ENCODE measurements at places on chromosomes 1 and 21. TPM values are rescaled to one million over a fixed set of nuclear protein-coding genes. Genes with fewer than 3 reads are reported as not detected.

Gene VPS13D
- polyA plus RNA-seq: 3.6 TPM

GRCh38 chr1:67817319-67817718 is 15.9 kb downstream of the GNG12 start:
- H3K36me3 ChIP-seq: no peaks in the 10 kb centered on the region
- H3K27me3 ChIP-seq: no peaks in the 10 kb centered on the region
- H3K4me3 ChIP-seq: no peak overlapping the region
- no peak overlapping the region for H3K27ac ChIP-seq

GRCh38 chr1:108051631-108052377 is 86.8 kb upstream of the VAV3 start:
- peak overlapping the region; percentile 70 for H3K4me3 ChIP-seq
- no peak for DNase-seq
- H3K27ac ChIP-seq: peak overlapping the region; percentile 25
- no peaks in the 10 kb centered on the region for H3K27me3 ChIP-seq
- H3K4me1 ChIP-seq: peaks cover 83% of the 10 kb centered on the region
- H3K36me3 ChIP-seq: no peaks in the 10 kb centered on the region

- peak overlapping the region; percentile 97 for H3K27ac ChIP-seq
- no peaks in the 10 kb centered on the region for H3K36me3 ChIP-seq
- H3K4me3 ChIP-seq: no peak overlapping the region
- peaks cover 69% of the 10 kb centered on the region for H3K4me1 ChIP-seq
Observed at GRCh38 chr1:153567621-153568366, 2.1 kb upstream of the S100A2 start.

- H3K27me3 ChIP-seq: no peaks in the 10 kb centered on the region
- no peak for DNase-seq
- H3K36me3 ChIP-seq: no peaks in the 10 kb centered on the region
- H3K4me3 ChIP-seq: no peak overlapping the region
- peaks cover 18% of the 10 kb centered on the region for H3K4me1 ChIP-seq
Observed at GRCh38 chr1:207740207-207740606, 11.6 kb upstream of the CD46 start.

DNA sequence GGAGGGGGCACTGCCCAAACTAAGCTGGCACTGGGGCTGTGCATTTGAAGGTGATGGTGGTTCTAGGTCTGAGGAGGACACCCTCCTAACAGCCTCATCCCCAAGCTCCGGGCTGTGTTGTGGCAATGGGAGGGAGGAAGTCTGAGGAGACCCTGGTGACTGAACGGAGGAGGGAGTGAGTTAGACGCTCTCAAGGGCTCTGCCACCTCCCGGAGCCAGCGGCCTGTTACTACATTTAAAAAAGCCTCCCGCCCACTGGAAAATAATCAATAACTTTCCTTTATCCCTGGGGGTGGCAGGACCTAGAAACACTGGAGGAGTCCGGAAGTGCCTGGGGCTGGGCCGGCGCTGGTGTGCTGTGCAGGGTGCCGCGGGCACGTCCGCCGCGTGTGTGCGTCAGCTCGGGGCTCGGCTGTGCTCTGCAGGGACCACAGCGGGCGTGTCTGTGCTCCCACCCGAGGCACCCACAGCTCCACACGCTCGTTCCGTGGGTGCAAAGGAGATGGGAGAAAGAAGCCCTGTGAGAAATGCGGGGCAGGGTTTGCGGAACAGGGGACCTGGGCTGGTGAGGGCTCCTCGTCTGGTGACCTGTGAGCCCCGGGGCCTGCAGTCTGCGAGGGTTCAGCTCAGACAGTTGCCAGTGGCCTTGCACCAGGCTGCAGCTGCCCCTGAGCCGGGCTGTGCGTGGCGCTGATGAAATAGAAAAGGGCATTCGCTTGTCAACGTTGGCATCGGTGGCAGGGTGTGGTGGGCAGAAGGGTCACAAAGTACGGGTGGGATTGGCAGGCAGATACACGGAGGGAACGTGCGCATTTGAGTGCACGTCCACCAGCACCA is 5.3 kb downstream of the SAMD11 start:
- no peaks in the 10 kb centered on the region for H3K36me3 ChIP-seq
- no peaks in the 10 kb centered on the region for H3K4me1 ChIP-seq
- H3K27me3 ChIP-seq: peaks cover 11% of the 10 kb centered on the region
- no peak overlapping the region for H3K27ac ChIP-seq
- no peak overlapping the region for H3K4me3 ChIP-seq

Measured in CD14-positive monocyte (primary cell).